ENCODE measurements at places on chromosomes 5 and 9. TPM values are rescaled to one million over a fixed set of nuclear protein-coding genes. Genes with fewer than 3 reads are reported as not detected.
A peak's percentile ranks its signal among the peaks of the same experiment; 100 is the strongest.

DNA sequence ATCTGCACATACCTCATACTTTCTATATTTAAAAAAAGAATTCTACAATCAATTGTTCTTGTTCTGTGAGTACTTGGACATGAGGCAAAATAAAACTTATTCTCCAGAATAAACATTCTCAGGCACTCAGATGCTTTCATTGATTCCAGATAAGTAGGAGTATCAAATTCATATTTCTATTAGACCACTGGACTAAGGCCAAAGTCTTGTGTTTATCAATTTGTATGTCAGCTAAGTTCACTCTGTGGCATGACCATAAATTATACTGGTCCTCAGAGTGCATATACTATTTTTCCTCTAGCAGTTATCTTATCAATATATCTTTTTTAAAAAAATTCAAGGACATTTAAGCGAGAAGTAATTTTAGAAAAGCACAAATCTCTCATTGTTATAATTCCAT lies 28.2 kb downstream of the CDH10 start:
- DNase-seq, result no peak

- no peak for DNase-seq
Measured at GRCh38 chr9:105051897-105052296, 123.9 kb upstream of the ABCA1 start.

- DNase-seq, result no peak
Measured at GRCh38 chr9:78314550-78314949, 17.6 kb downstream of the PSAT1 start.

GRCh38 chr9:109781541-109782197 lies 1.7 kb downstream of the PALM2AKAP2 start:
- DNase-seq, result no peak

DNA sequence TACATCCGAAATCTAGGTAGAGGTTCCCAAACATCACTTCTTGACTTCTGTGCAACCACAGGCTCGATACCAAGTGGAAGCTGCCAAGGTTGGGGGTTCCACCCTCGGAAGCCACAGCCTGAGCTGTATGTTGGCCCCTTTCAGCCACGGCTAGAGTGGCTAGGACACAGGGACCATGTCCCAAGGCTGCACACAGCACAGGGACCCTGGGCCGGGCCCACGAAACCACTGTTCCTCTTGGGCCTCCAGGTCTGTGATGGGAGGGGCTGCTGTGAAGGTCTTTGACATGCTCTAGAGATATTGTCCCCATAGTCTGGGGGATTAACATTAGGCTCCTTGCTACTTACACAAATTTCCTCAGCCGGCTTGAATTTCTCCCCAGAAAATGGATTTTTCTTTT lies 460.6 kb downstream of the ISL1 start:
- no peak for DNase-seq

- no peak for DNase-seq
Measured at GRCh38 chr5:163310997-163311396, 126.4 kb upstream of the CCNG1 start.

DNA sequence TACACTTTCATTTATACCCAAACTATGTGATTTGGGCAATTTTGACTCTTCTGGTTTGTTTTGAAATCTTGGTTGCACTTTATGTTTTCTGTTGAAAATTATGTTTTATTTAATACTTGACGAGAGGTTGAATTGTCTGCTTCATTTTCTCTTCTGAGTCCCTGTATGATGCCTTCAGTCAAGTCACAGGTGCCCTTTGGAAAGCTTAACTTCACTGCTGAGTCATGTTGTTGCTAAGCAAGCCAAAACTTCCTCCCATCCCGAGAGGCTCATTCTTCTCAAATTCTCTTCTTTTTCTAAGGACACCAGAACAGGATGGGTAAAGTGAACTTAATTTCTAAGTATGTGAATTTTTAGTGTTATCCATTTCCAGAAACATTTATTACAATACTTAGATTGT lies 455.3 kb upstream of the PTGER4 start:
- DNase-seq, result no peak

GRCh38 chr9:77807281-77807683 lies 159.2 kb upstream of the GNA14 start:
- DNase-seq, result peak; percentile 92

- no peak for DNase-seq
Measured at GRCh38 chr5:102701748-102702147, 53.4 kb upstream of the PAM start.

DNA sequence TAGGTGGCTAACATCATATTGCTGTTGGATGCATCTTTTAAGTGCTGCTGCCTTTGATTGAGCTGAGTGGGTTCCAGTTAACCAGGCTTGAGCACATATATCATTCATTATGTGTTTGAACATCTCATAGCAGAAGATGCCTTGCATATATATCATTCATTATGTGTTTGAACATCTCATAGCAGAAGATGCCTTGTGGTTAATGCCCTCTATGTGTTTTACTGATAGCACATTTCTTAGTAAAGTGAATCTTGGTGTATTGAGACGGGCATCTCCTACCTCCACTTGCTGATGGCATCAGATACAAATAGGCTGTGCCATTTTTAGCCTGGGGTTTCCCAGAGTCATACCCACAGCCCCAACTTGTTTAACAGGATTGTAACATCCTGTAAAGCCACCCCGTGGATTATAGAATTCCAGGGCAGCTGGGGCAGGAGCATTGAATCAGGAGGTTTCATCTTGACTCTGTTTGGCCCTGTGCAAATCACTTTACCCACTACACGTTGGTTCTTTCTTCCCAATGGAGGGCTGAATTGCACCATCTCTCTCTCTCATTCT lies 26.5 kb downstream of the MTAP start:
- no peak for DNase-seq

- peak; percentile 34 for DNase-seq
Measured at GRCh38 chr9:121393318-121393717, 23.3 kb upstream of the STOM start.

- DNase-seq, result no peak
Measured at GRCh38 chr5:79378510-79379186, 135.3 kb downstream of the HOMER1 start.

DNA sequence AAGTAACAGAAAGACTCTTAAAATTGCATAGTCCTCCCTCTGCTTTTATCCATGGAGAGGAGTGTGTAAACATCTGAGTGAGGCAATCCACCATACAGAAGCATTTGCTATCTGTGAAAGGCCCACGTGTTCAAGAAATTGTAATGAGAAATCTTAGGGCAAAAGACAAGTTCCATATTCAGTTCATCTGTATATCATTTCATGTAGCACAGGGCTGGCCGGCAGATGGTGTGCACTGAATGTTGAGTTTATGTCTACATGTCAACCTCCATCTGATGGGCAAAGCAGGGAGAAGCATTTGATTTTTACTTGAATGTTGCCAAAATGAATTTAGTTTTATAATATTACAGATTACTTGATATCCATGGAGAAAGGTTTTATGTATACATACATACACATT lies 179.5 kb upstream of the RAD23B start:
- DNase-seq, result no peak

DNA sequence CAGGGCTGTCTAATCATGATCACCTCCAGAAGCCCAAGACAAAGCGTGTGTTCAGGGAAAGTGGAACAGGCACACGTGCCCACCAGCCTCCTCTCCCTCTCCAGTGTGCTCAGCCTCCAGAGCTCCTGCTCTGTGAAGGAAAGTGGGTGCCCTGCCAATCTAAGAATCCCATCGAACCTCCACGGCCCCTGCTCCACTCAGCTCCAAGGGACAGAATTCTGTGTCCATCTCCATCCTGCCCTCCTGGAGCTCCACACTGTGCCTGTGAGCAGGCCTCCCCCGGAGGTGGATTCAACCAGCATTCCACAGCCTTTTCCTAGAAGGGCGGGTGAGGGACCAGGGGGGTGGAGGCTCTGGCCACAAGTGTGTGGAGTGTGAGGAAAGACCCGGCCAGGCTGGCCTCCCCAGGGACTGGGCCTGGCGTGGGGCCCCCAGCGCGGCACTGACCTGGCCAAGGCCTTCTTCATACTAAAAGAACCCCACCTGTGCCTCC lies 6.0 kb downstream of the EEIG1 start:
- no peak for DNase-seq

- no peak for DNase-seq
Measured at GRCh38 chr5:133155326-133155969, 103.6 kb downstream of the HSPA4 start.

The DNAI1 gene
- not detected for total RNA-seq

The FOXD4 gene
- total RNA-seq, result 0.13 TPM
